ENCODE measurements at places on chromosomes 7 and 10. TPM values are rescaled to one million over a fixed set of nuclear protein-coding genes. Genes with fewer than 3 reads are reported as not detected.

DNA sequence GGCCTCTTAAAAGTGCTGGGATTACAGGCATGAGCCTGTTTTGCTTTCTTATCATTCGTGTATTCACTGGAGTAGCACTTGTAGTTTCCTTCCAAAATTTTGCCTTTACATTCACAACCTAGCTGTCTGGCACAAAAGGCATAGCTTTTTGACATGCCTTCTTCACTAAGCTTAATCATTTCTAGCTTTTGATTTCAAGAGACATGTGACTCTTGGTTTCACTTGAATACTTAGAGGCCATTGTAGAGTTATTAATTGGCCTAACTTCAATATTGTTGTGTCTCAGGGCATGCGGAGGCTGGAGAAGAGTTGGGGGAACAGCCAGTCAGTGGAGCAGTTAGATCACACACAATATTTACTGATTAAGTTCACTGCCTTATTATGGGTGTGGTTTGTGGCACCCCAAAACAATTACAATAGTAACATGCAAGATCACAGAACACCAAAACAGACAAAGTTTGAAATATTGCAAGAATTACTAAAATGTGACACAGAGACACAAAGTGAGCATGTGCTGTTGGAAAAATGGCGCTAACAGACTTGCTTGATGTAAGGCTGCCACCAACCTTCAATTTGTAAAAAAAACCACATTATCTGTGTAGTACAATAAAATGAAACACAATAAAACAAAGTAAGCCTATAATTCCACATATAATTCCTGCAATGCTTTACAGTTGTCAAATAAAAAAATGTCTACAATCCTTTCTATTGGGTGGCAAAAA, 43.1 kb downstream of the BRAF start:
- DNase-seq = no peak

The VAX1 gene
- total RNA-seq = not detected

DNA sequence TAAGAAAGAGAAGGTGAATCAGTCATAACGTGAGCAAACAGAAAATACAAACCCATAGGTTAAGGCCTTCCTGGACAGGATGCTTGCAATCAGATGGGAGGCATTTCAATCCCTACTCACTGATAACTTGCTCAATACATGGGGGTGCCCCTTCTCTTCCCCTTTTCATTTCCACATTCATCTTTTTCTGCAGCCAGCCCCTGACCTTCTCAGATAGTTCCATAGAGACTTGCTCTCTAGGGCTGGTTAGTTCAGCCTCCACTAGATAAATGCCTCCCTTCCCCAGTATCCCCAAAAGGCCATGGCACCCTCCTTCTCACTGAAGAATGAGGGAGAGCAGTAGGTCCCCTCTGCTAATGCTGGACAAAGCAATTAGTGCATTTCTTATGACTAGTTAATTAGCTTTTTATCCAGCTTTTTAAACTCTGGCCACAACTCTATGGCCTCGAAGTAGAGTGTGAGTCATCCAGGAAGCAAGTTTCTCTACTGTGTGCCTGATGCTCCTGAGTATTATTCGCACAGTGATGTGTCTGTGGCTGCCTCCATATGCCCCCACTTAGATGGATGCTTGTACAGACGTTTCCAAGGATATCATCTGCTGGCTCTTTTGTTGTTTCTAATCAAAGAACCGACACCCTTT, 12.7 kb downstream of the CHN2 start:
- DNase-seq = peak; percentile 30

- peak; percentile 58 for DNase-seq
Measured at GRCh38 chr10:48289501-48290238, 15.2 kb upstream of the FRMPD2 start.

The GRID2IP gene
- total RNA-seq = not detected

DNA sequence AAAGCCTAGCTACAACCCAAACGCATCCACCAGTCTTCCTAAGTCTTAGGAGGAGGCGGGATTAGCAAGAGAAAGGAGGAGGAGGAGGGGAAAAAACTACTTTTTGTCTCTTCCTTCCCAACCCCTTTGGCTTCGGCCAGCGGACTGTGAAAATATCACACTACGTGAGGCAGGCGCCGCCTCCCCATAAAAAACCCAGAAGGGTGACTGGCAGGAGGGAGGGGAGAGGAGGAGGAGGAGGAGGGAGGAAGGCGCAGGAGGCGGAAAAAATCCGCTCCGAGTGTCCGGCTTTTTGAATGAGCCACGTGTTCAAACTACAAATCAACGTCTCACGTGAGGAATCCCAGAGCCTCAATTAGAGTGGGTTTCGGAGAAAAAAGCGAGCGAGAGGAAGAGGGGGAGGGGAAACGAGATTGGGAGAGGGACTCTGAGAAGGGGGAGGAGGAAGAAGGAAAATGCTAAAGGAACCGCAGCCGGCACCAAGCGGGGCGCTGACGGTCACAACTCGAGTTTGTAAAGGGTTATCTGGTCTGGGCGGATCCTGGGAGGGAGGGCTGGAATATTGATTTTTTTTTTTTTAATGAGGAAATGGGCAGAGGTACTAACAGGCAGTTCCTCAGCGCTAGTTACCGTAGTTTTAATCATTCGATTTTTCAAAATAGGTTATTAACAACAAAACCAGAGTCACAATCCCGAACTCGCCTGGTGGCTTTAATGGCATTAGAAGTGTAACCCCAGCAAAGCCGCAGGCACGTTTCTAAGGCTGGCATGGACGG, at the start of gene IGF2BP3:
TSS of gene IGF2BP3 (minus strand) at position 162 of the 776 bp plus-strand sequence. CDS start 381 bp downstream, outside the sequence.
- peak; percentile 98 for DNase-seq

DNA sequence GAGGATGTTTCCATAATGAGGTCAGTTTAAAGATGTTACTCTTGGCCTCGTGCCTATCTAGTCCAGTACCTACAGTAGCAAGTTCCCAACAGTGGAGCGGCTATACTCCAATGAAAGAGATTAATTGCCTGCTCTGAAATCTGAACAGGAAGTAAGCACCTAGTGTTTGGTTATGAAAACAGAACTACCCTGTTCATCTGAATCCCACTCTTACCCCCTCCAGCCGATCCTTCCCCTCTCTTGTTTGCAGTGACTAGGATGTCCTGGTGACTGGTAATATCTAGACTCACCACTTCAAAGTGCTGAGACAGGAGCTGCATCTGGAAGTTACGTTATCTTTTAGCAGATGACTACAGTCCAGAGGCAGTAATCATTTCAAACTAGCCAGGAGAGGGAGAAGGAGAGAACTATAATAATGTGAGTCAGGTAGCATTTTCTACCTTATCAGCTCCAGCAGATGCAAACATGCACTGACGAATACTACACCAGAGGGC, 666.7 kb upstream of the NRP1 start:
- DNase-seq = no peak

DNA sequence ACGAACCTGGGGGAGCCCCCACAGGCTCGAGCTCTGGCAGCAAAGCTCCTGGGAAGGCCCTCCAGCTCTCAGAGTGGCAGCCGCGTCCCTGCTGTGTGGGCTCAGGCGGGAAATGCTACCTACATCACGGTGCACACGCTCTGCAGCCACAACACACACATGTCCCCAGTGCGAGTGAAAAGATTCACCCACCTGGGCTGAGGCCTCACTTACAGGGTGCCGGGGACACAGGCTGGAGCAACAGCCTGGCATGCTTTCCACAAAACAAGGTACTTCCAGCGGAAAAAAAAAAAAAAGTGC, 410.4 kb upstream of the FOXK1 start:
- no peak for DNase-seq

- DNase-seq = no peak
Measured at GRCh38 chr10:110876000-110876399, 4.3 kb downstream of the PDCD4 start.

DNA sequence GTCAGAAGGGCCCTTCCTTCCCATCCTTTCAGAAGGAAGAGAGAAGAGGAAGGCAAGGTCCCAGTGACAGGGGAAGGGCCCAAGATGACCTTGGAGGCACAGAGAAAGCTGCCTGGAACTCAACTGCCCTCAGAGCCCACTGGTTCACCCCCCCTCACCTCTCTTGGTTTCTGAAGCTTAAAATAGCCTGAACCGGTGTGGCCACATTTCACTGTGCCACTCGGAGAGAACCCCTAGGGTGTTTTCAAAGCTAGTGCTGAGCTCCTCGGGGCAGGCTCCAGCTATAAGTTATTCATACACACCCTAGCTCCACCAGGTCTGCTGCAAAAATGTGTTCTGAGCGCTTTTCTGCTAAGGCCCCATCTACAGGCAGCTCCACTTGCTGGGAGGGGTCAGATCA, 60.9 kb upstream of the ADRB1 start:
- no peak for DNase-seq

- DNase-seq = no peak
Measured at GRCh38 chr7:128191136-128191844, 49.8 kb upstream of the LEP start.

DNA sequence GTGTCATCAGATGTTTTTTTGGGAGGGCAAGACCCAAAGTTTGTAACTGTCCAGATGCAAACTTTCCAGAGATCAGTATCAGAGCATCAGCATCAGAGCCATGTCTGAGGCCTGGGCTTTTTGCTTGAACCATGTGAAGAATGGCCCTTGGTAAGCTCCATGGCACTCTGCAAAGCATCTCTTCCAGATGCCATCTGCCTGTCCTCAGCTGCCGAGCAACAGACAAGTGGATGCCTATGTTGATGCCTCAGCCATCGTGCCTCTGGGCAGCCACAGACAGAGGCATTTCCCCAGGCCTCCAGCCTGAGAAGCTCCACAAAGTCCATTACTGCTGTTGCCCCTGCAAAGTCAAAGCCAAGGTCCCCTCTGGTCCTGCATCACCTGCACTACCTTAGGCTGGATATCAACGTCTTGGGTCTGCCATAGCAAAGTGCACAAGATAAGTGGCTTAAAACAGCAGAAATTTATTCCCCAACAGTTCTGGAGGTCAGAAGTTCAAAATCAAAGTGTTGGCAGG, 670.2 kb upstream of the MKI67 start:
- DNase-seq = no peak

The COPS6 gene
- total RNA-seq = 85.2 TPM

The PDCD11 gene
- total RNA-seq = 73.2 TPM
